Eye (tissue), 1 donor: ENCODE measurements at places on chromosomes 12 and 14.

- DNase-seq: peak; percentile 79
Measured at GRCh38 chr12:98401427-98401826, 114.0 kb upstream of the TMPO start.

DNA sequence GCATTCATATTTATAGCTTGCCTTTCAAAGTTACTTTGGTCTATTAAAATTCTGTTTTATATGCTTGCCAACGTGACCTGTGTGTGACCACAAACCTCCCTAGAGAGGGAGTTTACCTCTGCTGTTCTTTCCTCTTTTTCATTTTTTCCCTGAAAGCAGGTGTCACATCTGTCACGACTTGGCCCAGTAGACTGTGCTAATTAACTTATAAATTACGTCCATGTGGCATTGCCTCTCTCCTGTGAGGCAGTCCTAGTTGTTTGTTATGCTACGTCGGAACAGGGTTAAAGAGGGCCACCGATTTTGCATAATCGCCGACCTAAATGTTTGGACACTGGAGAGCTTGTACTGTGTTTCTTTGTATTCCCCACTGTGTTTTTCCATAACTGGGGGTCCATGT lies 343.9 kb upstream of the FLRT2 start:
- no peak for DNase-seq

DNA sequence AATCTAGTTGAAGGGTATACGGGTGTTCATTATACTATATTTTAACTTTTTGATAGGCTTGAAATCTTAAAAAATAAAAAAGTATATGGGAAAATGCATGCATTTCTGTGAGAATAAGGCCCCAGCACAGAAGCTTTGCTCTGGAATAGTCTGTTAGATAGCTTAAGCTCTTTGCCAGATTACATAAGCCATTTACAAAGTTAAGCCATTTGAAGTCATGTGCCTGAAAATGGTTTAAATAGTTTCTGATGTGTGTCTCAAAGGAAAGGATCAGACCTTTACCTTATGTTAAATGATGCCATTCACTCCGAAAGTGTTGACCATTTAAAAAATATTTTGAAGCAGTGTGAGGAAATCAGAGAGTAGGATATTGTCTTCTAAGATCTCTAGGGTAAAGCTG lies 51.3 kb downstream of the WASHC4 start:
- no peak for DNase-seq

GRCh38 chr14:101230161-101230850 lies 326.8 kb upstream of the RTL1 start:
- no peak for DNase-seq

DNA sequence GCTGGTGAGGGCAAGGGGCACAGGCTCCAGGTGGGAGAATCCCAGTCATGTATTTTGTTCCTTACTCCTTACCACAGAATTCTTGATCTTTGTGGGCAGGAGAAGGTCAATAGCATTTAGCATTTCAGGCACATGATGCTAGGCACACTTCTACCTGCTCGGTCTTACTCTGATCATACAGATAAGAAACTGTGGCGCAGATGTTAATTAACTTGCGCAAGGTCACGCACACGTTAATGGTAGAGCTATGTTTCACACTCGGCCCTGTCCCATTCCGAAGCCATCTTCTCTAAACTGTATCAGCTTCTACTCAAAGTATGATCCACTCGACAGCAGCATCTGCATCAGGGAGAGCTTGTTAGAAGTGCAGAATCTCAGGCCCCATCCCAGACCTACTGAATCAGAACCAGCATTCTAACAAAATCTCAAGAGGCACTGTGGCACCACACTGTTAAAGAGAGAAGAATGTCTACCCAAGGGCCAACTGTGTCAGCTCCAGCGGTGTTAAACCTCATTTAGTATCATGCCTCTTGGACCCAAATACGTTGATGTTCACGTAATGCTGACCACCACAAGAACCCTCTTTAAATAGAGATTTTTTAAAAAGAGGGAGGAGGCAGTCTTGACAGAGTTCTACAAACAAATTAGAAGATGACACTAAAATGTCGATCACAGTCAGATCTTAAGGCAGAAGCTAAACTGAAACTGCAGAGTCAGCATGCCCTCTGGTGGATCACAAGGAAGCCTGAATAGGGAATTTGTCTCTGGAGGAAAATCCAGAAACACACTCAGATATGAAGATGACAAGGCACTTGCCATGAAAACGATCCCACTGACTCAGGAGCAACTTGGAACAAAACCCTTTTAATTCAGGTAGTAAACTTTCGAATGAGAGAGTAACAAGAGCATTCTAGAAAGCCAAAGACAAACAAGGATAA lies 7.3 kb downstream of the STXBP6 start:
- peak; percentile 68 for DNase-seq

- DNase-seq: no peak
Measured at GRCh38 chr14:45766247-45766646, 513.2 kb upstream of the MIS18BP1 start.

- no peak for DNase-seq
Measured at GRCh38 chr12:101838628-101839323, 8.0 kb upstream of the GNPTAB start.

GRCh38 chr12:80681287-80681686 lies 26.1 kb upstream of the MYF6 start:
- peak; percentile 32 for DNase-seq

DNA sequence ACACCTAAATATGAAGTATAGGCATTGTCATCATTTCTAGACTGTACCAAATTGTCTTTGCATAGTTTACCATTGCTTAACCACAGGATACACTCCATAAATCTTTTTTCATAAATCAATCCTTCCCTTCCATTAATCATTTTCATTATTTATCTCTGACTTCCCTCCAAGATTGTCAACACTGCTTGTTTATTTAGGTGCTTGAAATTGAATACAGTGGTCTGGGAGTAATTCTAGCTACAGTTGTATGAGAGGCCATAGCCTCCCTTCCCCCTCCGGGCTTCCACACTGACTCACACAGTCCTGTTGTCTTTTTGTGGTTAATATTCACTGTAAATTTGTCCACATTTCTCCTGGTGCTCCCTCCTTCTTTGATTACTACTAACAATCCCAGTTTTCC lies 114.2 kb upstream of the ARID2 start:
- DNase-seq: peak; percentile 6

DNA sequence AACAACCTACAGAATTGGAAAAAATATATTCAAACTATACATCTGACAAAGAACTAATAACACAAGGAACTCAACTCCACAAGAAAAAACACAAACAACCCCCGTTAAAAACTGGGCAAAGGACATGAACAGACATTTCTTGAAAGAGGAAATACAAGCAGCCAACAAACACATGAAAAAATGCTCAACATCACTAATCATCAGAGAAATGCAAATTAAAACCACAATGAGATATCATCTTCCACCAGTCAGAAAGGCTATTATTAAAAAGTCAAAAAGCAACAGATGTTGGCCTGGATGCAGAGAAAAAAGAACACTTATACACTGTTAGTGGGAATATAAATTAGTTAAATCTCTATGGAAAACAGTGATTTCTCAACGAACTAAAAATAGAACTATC lies 82.6 kb upstream of the CCDC91 start:
- no peak for DNase-seq

- DNase-seq: peak; percentile 68
Measured at GRCh38 chr14:67166450-67166853, 22.8 kb upstream of the GARIN2 start.

DNA sequence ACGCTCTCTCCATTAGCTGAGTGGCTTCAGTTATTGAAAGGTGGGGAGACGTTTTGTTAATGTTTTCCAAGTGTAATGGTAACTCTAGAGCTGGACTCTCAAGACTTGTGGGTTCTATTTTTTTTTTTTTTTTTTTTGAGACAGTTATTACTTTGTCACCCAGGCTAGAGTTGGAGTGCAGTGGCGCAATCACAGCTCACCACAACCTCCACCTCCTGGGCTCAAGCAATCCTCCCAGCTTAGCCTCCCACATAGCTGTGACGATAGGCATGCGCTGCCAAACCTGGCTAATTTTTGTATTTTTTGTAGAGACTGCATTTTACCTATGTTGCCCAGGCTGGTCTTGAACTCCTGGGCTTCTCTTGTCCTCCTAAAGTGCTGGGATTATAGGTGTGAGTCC lies 26.2 kb downstream of the ATF1 start:
- DNase-seq: no peak

DNA sequence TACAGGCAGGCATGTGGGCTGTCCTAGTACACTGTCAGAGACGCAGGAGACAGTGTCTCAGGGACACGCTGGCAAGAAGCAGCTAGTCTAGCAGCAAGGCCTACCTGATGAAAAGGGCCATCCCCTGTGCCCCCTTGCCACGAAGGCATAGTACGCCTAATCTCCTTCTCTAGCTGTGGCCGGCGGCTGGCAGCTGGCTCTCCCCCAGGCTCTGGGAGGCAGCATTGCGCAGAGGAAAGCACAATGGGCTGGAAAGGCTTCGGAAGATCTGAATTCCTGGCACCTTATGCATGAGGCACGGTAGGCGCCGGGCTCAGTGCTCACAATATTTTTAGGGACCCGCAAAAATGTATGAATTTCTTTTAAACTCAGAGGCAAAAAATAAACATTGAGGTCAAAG lies 16.0 kb upstream of the PLEKHH1 start:
- no peak for DNase-seq

DNA sequence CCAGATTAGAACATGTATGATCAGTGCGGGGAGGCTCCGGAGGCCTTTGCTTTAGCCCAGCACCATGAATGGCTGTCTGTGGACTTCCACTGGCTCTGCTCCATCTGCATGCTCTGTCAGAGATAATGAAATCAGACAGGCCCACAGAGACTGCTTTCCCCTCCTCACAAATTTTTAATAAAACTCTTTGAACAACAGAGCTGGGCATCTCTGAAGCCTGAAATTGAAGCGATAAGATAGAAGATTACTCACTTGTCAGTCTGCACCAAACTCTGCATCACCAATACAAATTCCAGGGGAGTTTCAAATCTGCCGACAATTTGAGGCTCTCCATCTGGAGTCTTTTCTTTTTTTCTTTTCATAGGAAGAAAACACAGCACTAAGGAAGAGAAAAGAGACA lies 110.0 kb downstream of the DYRK2 start:
- DNase-seq: peak; percentile 87

GRCh38 chr14:54697803-54698202 lies 130.9 kb downstream of the SAMD4A start:
- DNase-seq: no peak

DNA sequence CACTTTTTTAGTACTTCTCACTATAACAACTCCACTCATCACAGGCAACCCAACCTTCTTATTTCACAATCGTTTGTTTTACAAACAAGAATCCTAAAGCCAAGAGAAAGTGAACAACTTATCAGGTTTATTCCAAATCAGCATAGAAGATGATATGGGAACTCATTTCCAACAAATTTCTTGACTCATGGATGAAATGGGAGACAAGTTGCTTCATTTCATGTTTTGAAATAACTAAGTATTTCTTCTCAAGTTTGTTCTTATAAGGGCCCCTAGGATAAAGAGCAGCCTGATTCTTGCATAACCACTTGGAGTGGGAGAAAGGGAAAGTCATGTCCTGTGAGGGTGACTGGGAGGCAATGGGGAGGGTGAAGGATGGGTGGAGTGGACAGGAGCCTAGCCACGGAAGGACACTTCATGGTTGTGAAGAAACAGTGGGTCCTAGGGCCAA lies 168.3 kb downstream of the DUSP6 start:
- no peak for DNase-seq

DNA sequence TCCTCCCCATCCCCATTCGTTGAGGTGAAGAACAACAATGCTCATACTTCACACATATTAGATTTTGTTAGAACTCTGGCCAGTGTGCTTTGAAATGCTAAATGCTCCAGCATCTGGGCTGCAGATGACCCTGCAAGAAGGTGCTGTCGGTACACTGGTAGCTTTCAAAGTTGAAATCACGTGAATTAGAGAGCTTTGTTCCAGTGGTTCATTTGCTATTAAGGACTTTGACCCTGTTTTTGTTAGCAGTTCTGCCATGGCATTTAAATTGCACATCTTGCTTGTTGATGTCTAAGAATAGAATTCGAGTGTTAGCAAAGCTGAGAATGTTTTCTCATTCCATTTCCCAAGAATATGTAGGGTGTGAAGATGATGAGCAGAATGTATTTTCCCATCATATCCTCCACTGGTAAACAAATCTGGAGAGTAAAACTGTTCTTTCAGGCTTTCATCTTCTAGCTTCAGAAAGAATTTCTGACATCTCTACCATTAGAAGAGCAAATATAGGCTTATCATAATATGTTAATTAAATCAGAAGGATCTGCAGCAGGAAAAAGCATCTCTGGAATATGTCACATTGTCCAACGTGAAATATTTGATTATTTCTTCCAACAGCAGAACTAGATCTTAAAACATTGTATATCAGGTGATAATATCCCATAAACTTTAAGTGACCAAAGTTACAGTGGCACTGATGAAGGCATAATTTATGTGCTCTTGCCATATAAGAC lies 98.8 kb upstream of the PDE3A start:
- DNase-seq: no peak

DNA sequence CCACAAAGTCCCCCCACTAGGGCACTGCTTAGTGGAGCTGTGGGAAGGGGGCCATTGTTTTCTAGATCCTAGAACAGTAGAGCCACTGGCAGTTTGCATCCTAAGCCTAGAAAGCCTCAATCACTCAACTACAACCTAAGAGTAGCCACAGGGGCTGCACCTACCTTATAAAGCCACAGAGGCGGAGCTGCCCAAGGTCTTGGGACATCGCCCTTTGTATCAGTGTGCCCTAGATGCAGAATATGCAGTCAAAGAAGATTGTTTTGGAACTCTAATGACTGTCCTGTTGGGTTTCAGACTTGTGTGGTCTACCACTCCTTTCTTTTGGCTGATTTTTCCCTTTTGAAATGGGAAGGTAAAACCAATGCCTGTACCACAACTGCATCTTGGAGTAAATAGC lies 59.5 kb downstream of the ATP2B1 start:
- no peak for DNase-seq

DNA sequence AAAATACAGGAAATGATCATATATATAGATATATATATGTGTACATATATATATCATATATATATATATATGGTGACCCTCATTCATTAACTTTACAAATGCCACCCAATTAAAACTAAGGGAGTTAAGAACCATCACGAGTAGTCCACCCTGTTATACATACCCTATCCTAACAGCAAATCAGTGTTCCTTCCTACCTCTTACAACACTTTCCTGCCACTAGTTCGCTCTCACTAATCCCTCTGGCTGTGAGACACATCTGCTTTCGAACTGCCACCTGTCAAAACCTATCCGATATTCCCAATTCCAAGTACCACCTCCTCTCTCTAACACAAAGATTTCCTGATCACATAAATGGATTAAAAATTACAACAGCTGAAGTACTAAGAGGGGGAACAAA lies 100.5 kb downstream of the EEA1 start:
- no peak for DNase-seq

- DNase-seq: no peak
Measured at GRCh38 chr12:26940516-26941214, 2.4 kb downstream of the FGFR1OP2 start.

- DNase-seq: peak; percentile 68
Measured at GRCh38 chr12:94768398-94769046, 118.2 kb upstream of the TMCC3 start.

DNA sequence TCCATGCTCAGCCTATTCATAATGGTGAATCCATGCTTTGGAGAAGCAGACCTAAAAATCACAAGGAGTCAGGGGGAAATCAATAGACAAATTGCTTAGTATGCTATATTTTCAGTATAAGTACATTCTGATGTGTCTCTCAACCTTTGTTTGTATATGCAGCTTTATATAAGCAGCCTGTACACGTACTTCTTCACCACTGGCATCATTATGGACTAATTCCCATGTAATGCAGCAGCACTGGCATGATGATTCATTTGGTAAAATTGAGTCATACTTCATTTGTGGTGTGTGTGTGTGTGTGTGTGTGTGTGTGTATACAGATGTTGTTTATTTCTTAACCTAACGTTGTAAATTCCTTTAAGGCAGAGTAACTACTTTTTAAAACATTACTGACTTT lies 10.9 kb downstream of the DCP1B start:
- no peak for DNase-seq
